ENCODE measurements at places on chromosomes 5 and 9. TPM values are rescaled to one million over a fixed set of nuclear protein-coding genes. Genes with fewer than 3 reads are reported as not detected.

- peak; percentile 28 for DNase-seq
Observed at GRCh38 chr9:74496819-74497747, at the start of gene RORB. Gene RORB, plus strand, starts transcription at chr9:74497335. Its CDS starts 642 bp downstream, at chr9:74497977.

- DNase-seq, result no peak
Observed at GRCh38 chr5:126108470-126108869, 314.7 kb upstream of the GRAMD2B start.

- no peak for DNase-seq
Observed at GRCh38 chr5:135891268-135891667, 4.4 kb downstream of the IL9 start.

- no peak for DNase-seq
Observed at GRCh38 chr9:123435471-123435870, 79.5 kb downstream of the CRB2 start.

GRCh38 chr5:88483964-88484672 is 215.5 kb upstream of the TMEM161B start:
- DNase-seq, result no peak

DNA sequence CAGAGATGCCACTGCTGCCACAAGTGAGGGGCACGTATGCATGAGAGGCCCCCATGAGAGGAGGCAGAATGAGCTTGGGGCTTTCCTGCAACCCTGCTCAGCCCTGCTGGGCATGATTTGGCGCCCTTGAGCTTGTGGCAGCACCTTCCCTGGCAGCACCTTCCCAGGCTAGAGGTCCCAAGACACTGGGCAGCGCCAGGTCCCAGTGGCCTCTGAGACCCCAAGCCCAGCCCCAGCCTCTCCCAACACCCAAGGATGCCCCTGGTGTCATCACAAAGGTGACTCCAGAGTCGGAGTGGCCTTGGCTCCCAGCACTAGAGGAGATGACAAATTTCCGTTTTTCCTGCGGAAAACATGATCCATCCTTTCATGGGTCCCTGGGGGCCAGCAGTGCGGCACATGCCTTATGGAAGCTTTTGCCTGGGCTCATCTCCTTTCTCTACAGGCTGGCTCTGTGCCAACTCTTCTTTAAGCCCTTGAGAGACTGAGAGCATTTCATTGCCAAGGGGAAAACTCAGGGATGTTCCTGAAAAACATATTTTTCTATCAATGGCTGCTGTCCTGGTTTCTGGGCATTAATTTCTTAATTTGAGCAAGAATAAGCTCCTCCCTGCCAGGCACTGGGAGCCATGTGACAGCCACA is 77.1 kb upstream of the ADAMTS2 start:
- no peak for DNase-seq

DNA sequence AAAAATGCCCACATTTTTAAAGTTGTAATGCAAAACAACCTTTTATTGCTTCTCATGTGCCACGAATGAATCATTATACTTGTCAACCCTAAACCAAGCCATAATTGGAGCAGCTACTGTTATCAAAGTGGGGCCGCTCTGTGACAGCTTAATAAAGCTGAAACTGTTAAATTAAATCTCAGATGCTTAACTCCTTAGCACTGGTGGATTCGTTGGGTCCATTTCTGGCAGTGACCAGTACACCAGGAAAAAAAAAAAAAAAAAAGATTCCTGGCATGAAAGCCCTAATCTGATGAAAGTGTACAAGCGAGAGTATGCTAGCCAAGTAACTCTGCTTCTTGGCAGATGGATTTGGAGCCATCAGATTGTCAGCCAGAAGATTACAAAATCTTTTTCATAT is 164.8 kb downstream of the ZSWIM6 start:
- no peak for DNase-seq

GRCh38 chr5:137636099-137636498 is 99.8 kb downstream of the KLHL3 start:
- DNase-seq, result no peak

DNA sequence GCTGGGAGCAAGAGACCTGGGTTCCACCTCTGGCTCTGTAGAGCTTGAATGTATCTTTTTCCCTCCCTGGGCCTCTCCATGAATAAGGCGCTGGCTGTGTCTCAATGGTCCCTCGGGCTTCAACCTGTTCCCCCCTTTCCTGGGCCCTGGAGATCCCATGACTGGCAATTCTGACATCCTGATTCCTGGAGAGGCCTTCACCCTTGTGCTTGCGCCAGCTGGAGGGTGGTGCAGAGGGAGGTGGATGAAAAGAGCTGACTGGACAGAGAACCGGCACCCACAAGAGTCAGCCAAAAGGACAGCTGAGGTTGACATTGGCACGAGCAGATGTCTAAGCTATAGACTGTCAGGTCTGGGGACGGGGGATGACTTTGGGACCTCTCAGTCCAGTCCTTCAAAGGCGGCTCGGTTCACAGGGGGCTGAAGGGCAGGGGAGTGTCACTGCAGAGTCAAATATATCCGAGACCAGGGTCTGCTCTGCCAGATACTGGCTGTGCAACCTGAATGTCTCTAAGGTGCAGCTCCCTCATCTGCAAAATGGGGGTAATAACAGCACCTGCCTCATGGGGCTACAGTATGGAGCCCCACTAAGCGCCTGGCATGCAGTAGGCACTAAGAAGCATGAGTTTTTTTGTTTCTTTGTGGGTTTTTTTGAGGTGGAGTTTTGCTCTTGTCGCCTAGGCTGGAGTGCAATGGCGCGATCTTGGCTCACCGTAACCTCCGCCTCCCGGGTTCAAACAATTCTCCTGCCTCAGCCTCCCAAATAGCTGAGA is 13.8 kb downstream of the DNM1 start:
- no peak for DNase-seq

- DNase-seq, result no peak
Observed at GRCh38 chr5:115229606-115230005, 33.1 kb downstream of the PGGT1B start.

GRCh38 chr9:129138144-129138462 is 26.9 kb downstream of the PTPA start:
- no peak for DNase-seq

DNA sequence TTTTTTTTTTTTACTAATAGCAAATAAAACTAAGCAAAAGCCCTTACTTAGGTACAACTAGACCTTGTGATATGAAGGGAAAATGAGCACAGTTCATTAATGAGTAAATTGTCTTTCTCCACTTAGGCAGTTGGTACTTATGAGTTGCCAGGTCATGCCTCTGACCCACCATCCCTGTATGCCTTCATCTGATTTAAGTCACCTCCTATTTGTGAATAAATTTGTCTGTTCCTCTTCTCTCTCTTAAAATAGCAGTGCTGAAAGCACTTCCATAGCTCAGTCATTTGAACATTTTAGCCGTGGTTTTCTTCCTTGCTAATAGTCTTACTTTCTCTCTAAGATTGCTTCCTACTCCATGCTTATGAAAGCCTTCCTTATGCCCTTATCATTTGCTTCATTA is 61.4 kb downstream of the SLC44A1 start:
- no peak for DNase-seq

GRCh38 chr5:10513501-10514442 is 50.1 kb upstream of the ANKRD33B start:
- DNase-seq, result no peak

The GRHPR gene
- total RNA-seq, result 315 TPM

The PCDHB3 gene
- total RNA-seq, result not detected

The IL11RA gene
- 18.8 TPM for total RNA-seq

The CAMK2A gene
- not detected for total RNA-seq

The ZDHHC21 gene
- total RNA-seq, result 22.6 TPM

The LRRC19 gene
- not detected for total RNA-seq
